ENCODE measurements at places on chromosomes 4 and X.

GRCh38 chr4:70190579-70190978 lies 4.9 kb upstream of the ODAM start:
- H3K27me3 ChIP-seq: no peaks in the 10 kb centered on the region
- DNase-seq: no peak
- H3K36me3 ChIP-seq: no peaks in the 10 kb centered on the region
- H3K4me1 ChIP-seq: no peaks in the 10 kb centered on the region

DNA sequence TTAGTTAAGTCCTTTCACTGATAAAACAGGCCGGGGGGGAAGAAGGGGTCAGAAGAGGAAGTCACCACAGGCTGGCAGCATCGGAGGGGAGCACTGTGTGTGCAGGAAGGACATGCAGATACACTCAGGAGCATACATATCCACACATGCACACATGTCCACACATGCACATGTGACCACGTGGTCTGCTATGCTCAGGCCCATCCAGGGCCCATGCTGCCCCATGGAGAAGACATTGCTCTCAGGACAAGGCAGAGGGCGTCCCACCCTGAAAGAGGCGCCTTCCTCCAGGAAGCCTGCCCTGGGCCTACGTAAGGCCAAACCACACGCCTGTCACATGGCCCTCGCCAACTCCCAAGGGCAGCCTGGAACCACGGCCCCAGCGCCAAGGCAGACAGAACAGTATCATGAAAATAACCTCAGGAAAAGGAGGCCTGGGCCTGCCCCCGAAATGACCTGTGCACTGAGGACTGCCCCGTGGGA lies 15.8 kb downstream of the WDR1 start:
- H3K4me1 ChIP-seq: no peaks in the 10 kb centered on the region
- no peak for DNase-seq
- H3K27ac ChIP-seq: no peak overlapping the region
- no peak overlapping the region for H3K4me3 ChIP-seq
- no peaks in the 10 kb centered on the region for H3K27me3 ChIP-seq

GRCh38 chr4:1720163-1720983 lies 750 bp downstream of the TMEM129 start:
- no peaks in the 10 kb centered on the region for H3K27me3 ChIP-seq
- peak overlapping the region; percentile 4 for H3K27ac ChIP-seq
- H3K4me3 ChIP-seq: peak overlapping the region; percentile 67

DNA sequence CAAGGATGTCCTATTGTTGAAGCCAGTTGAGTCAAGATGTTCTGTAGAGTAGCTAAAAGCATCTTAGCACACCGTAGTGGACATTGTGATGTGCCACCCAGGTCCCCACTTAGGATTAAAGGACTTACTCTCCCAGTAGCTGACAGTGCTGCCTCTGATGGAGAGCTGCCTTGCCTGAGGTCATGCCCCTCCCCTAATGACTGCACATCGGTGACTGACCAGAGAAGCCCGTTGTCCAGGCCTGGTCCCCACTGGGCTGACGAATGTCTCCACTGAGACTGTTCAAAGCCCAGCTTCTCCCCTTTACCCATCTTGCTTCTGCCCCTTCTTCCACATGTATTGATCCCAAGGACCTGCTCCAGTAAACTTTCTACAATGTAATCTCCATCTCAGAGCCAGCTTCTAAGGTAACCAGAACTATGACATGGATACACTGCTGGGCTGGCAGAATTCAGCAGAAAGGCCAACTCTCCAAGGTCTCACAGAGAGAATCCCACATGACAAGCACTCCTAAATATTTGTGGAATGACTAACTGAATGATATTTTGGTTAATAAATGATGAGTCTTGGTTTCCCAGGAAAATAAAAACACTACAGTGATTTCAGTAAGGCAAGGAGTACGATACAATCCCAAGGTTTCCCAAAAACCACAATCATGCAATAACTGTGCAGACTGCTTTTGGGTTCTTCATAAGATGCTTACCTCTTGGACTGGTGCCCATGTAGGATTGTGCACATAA lies 82.4 kb upstream of the TMEM150C start:
- H3K36me3 ChIP-seq: no peaks in the 10 kb centered on the region
- peaks cover 10% of the 10 kb centered on the region for H3K4me1 ChIP-seq
- no peak overlapping the region for H3K27ac ChIP-seq
- H3K4me3 ChIP-seq: no peak overlapping the region

DNA sequence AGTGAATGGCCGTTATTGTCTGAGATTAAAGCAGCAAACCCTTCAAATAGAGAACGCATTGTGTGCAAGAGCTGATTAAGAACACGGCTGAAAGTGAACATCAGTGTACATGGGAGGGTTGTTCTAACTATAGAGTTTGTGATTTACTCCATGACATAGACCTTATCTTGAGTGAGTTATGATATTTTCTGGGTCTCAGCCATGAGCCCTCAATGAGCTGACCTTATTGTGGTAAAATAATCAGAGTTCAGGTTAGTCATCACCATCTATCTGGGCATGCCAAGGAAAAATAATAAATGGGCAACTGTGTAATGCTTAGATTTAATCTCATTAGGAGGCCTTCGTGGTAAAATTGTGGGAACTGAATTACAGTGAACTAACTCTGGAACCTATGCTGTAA lies 33.2 kb upstream of the CLDN24 start:
- no peak overlapping the region for H3K27ac ChIP-seq
- H3K4me3 ChIP-seq: no peak overlapping the region
- H3K36me3 ChIP-seq: no peaks in the 10 kb centered on the region
- DNase-seq: no peak
- no peaks in the 10 kb centered on the region for H3K27me3 ChIP-seq
- no peaks in the 10 kb centered on the region for H3K4me1 ChIP-seq

DNA sequence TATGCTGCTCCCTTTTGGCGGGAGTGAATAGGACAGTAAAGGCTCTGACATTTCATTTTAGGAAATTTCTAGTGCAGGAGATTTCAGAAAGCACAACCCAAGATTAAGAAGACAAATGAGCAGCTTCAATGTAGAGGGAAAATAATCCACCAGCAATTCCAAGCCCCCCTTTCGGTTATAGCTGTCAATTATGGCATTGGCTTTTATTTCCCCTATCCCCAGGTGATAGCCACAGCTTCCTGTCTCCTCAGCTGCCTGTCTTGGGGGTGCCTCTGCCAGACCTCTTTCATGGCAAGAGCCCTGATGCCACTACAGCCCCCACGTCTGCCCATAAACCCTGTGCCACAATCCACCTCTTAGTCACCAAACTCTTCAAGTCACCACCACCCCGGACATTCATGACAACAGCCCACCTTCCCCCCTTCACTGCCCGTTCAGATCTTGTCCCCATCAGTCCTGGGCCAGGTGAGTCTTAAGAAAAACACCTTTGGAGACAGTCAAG lies 48.4 kb upstream of the CLNK start:
- no peaks in the 10 kb centered on the region for H3K36me3 ChIP-seq
- H3K27ac ChIP-seq: no peak overlapping the region
- H3K4me3 ChIP-seq: no peak overlapping the region
- no peaks in the 10 kb centered on the region for H3K4me1 ChIP-seq
- no peak for DNase-seq
- H3K27me3 ChIP-seq: no peaks in the 10 kb centered on the region

- no peaks in the 10 kb centered on the region for H3K4me1 ChIP-seq
- no peaks in the 10 kb centered on the region for H3K27me3 ChIP-seq
- no peaks in the 10 kb centered on the region for H3K36me3 ChIP-seq
- no peak overlapping the region for H3K27ac ChIP-seq
- H3K4me3 ChIP-seq: no peak overlapping the region
- DNase-seq: no peak
Observed at GRCh38 chrX:39850630-39851152, 247.1 kb downstream of the BCOR start.

DNA sequence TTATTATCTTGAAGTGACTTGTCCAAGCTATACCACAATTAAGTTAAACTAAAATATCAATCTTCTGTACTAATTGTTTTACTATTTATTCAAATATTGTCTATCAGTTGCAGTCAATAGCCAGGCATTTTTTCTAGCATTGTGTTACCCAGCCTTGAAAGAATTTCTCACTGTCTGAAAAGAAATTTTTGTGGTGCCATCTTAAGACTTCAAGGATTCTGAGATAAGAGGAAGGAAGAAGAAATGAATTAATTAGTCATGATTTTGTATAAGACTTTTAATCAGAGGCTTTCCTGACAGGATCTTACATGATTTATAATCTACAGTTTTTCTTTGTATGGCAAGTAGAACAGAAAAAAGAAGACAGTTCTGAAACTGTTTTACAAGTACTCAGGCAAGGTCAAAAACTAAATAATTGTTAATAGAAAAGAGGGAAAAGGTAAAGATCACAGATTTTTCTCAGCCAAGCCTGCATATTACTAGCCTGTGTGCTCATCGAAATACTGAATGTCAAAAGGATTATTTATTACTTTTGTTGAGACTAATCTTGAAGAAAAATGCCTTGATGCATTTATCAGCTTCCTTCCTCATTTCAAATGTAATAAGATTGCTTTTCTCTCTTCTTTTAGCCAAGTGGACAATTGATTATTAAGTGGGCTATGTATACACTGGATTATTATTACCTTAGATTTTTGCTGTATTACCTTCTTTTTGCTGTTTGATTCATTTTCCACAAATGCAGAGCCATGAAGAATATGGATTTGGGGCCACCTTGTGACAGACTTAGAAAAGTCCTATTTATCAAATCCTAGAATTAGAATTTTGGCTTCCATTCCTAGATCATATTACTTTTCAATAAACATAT lies 53.8 kb downstream of the CXCL1 start:
- H3K4me1 ChIP-seq: no peaks in the 10 kb centered on the region
- H3K27me3 ChIP-seq: no peaks in the 10 kb centered on the region
- no peak overlapping the region for H3K4me3 ChIP-seq
- no peak for DNase-seq
- no peak overlapping the region for H3K27ac ChIP-seq

DNA sequence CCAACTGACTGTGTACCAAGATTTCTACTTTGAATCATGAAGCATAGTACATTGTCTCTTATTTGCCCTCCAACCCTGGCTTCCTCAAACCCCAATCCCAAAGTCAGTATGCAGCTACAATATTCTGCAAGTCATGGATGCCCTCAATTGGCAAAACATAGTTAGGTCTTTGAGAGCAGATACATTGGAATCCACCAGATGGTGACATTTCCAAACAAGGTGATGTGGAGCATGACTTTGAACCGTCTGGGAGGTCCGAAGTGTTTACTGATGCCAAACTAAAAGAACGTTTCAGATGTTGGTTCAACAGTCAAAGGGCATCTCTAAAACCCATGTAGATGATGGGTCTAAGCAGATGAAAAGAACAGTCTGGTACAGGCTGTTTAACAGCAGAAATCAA lies 43.7 kb upstream of the FRMD7 start:
- no peaks in the 10 kb centered on the region for H3K27me3 ChIP-seq
- H3K27ac ChIP-seq: no peak overlapping the region
- DNase-seq: no peak
- H3K4me3 ChIP-seq: no peak overlapping the region
- no peaks in the 10 kb centered on the region for H3K4me1 ChIP-seq
- H3K36me3 ChIP-seq: no peaks in the 10 kb centered on the region

GRCh38 chrX:16851421-16851820 lies 18.7 kb downstream of the RBBP7 start:
- no peak overlapping the region for H3K27ac ChIP-seq
- no peaks in the 10 kb centered on the region for H3K36me3 ChIP-seq
- no peaks in the 10 kb centered on the region for H3K4me1 ChIP-seq
- H3K27me3 ChIP-seq: no peaks in the 10 kb centered on the region
- no peak for DNase-seq

DNA sequence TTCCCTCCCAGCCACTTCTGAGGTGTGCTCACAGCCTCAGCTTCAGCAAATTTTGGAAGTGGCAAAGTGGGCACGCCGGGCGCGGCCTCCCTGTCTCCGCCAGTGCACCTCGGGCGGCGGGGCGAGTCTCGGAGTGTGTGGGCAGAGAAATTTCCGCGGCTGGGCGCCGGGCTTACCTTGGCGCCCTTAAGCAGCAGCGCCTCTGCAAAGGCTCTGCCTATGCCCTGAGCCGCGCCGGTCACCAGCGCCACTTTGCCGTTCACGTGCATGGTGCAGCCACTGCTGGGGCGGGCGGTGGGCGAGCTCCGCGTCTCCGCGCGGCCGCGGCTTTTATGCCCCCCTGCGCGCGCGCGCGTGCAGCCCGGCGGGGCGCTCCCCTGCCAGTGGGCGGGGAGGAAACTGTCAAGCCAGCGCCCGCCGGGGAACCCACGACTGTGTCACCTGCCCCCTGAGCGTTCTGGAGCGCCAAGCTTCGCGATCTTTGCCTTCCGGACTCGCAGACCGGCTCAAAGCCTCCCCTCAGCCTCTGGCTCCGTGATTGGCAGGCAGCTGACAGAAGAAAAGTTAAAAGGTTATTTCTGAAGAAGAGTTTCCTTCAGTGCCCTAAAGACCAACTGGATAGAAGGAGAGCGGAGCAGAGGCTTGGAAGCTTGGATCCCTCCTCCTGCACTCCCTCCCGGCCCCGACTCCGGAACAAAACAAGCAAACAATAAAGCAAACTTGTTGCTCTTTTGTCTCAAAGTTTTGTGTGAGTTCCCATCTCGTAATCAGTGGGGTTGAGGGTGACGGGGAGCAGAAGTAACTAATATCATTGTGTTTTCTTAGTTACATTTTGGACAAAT lies at the start of gene HPGD:
Gene HPGD, minus strand, starts transcription at position 306 of the 842 bp plus-strand sequence. Its CDS starts 37 bp downstream, at position 269.
- H3K4me1 ChIP-seq: no peaks in the 10 kb centered on the region
- peak within 1 kb of the TSS; percentile 67 for H3K4me3 ChIP-seq
- DNase-seq: peak; percentile 67
- H3K27ac ChIP-seq: peak within 1 kb of the TSS; percentile 4
- H3K27me3 ChIP-seq: no peaks in the 10 kb centered on the region

DNA sequence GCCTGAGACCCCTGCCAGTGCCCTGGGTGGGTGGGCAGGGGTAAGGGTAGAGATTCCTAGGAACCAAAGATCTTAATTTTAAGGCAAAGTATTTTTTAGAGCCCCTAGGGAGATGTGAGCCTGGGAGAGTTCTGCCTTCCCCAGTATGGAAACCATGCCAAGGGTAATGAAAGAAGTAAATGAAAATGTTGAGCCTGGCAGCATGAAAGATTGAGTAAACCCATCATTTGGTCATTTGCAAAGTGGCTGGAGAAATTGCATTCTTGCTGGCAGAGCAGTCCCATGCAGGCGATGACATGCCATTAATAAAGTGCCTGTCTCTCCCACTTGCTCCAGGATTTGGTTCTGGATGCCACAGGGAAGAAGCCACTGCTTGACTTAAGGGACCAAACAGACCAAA lies 60.7 kb upstream of the GPC4 start:
- H3K27ac ChIP-seq: no peak overlapping the region
- no peaks in the 10 kb centered on the region for H3K27me3 ChIP-seq
- DNase-seq: no peak
- H3K4me3 ChIP-seq: no peak overlapping the region
- H3K36me3 ChIP-seq: no peaks in the 10 kb centered on the region

- H3K27ac ChIP-seq: no peak overlapping the region
- H3K4me3 ChIP-seq: no peak overlapping the region
- no peaks in the 10 kb centered on the region for H3K36me3 ChIP-seq
- DNase-seq: no peak
- no peaks in the 10 kb centered on the region for H3K27me3 ChIP-seq
Observed at GRCh38 chr4:2421928-2422327, 3.2 kb downstream of the CFAP99 start.

DNA sequence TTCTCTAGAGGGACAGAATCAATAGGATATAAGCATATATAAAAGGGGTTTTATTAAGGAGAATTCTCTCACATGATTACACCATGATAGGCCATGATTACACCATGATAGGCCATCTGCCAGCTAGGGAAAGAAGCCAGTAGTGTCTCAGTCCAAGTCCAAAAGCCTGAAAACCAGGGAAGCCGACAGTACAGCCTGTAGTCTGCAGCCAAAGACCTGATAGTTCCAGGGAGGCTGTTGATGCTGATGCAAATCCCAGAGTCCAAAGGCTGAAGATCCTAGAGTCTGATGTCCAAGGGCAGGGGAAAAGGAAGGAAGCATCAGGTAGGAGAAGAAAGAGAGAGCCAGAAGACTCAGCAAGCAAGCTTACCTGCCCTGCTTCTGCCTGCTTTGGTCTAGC lies 411.3 kb upstream of the EMCN start:
- no peaks in the 10 kb centered on the region for H3K27me3 ChIP-seq
- no peaks in the 10 kb centered on the region for H3K36me3 ChIP-seq
- DNase-seq: no peak
- no peak overlapping the region for H3K27ac ChIP-seq
- H3K4me3 ChIP-seq: no peak overlapping the region

Data from testis (tissue), 5 donors.